ENCODE measurements at places on chromosomes 4 and X.
A peak's percentile ranks its signal among the peaks of the same experiment; 100 is the strongest.

DNA sequence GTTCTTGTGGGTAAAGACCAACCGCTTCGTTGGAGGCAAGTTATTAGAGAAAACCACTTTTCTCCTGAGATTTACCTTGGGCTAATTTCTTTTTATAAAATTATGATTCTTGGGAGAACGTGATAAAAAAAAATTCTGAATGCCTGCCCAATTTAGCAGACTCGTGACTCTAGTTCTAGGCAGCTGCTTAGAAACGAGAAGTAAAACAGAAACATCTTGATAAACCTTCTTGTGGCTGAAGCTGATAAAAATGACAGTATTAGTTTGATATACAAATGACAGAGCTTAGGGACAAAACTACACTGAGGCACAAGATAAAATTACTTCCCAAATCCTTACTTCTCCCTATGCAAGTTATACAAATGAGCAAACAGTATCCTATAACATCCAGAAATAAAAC lies 458.9 kb upstream of the TEX13C start:
- DNase-seq = no peak

DNA sequence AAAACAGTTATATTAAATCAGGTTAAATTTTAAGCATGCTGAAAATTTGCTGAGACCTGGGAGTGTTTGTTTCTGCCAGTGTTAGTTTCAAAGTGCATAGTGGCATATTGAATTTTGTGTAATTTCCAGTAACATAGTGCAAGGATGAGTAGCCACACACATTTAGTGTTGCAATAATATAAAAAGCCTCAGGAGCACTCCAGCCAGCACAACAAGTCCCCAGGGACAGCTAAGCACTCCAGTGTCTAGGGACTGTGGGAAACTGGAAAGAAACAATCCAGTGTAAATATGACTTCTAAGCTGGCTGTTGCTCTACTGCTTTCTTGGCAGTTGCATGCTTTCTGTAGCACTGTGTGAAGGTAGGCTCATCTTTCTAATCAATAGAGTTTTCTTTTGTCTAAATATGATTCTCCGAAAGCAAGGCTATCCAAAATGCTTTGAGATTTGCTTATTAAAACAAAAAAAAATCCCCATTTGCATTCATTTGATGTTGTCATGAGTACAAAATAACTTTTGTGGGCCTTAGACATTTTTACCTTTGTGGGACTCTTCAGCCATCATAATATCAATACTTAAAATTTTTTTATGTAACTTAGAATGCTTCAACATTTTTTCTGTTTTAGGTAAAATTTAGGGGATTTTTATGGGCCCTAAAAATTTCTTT lies 24.2 kb upstream of the CXCL2 start:
- no peak for DNase-seq

DNA sequence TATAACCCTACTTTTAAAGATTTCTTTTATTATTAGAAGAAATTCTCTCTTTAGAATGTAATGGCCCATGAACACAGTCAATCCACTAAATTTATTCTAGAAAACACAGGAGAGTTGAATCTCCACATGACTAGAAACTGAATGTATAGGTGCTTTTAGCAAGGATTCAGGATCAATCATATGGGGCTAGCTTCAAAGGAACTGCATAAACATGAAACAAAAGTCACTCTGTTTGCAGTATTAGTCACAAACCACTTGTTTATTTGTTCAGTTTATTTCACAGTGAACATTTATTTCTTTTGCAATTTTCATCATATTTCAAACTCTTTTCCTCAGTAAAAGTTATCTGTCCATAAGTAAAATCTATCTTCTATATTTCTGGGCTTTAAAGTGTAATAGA lies 1604.6 kb downstream of the PCDH18 start:
- no peak for DNase-seq

DNA sequence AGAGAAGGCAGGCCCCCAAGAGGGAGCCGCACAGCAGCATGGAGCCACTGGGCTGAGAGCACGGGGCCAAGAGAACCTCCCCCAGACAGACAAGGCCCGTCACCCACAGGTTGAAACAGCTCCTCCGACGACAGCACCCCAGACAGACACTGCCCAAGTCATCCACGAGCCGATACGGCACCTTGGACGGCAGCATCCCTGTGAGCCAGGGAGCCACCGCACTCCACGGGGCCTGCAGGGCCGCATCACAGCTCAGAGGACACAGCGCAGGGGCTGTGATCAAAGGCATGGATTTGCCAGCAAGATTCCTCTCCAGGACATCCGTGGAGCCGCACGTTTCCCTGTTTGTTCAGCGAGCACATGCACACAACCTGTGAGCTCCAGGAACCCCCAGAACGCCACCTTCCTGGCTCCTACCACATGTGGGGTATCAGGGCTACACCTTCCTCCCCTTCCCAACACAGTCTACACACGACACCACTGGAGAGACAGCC lies 3.9 kb downstream of the CTBP1 start:
- DNase-seq = no peak

DNA sequence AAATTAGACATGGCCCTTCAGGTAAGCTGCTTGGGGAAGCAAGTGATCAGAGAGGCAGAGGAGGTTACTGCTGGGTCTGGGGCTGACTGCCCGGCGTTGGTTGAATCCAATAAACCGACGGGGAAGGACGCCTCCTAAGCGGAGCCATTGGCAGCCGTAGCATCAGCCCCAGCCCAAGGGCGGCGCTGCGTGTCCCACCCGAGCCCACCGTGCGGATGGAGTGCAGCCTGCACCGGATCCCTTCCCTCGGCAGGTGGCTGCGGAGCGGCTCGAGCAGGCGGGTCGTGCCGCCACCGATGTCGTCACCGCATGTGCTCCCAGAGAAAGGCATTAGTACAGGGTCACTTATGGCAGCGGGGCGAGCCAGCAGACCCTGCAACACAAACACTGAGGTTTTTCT lies 82.1 kb downstream of the ALPK1 start:
- DNase-seq = no peak

DNA sequence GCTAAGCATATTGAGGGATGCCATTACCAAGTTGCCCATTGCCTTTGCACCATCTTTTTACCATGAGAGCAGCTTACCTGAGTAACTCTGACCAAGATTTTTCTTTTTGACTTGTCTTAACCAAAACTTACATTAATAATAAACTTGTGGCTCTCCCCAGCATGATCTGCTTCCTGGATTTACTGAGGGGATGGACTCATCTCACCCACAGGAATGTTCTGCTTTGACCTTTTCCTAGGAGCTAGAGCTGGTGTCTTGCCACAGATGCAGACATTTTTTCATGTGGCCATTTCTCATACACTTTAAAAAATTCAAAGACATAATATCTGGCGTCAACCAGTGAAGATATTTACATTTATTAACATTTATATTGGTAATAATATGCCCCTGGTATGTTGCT lies 79.2 kb upstream of the EFHC2 start:
- no peak for DNase-seq

GRCh38 chr4:48333587-48333986 lies 7.7 kb upstream of the SLAIN2 start:
- no peak for DNase-seq

DNA sequence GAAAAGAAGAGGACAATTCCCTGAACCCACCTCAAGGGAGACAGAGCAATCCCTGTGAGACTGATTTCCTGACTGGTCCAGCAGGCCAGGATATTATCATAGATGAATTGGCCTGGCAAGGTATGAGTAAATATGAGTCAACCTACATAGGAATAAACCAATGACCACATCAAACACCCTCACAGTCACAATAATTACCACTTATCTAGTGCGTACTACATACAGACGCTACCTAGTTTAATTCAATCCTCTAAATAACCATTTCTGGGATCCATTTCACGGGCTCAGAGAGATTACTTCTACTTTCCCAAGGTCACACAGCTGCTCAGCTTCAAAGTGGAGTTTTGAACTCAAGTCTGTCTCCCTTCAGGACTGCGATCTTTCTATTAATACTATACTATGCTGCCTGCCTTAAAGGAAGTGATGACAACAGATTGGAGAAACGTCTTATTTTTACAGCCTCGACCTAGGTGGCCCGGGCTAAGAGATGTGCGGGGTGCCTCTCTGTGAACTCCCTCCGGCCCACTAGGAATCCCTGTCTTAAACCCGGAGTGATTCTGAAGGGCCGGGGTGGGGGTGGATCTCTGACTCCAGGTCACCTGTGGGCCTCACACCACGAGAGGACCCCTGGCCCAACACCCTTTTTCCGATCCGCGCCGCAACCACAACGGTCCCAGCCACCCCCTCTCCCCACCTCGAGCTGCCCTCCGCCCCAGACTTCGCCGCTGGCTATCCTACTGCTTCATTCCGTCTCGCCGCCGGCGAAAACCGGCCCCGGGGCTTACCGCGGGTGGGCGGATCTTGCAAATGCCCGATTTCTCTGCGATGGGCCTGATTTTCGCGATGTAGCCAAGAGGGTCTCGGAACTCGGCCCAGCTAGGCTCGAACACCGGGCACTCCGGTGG lies 800 bp downstream of the KDM5C start:
- DNase-seq = peak; percentile 3

- DNase-seq = no peak
Measured at GRCh38 chr4:89823416-89823815, 13.5 kb downstream of the SNCA start.
